ENCODE measurements at places on chromosomes 3 and 15. TPM values are rescaled to one million over a fixed set of nuclear protein-coding genes. Genes with fewer than 3 reads are reported as not detected.

Gene NR2E3
- 0.25 TPM for total RNA-seq

Gene NR2F2
- total RNA-seq: 182 TPM

Gene MYH15
- 0.14 TPM for total RNA-seq

Gene TMEM207
- not detected for total RNA-seq

Gene DNAH12
- total RNA-seq: 0.20 TPM

Gene LTF
- not detected for total RNA-seq

Gene GNAT1
- total RNA-seq: 0.78 TPM

Gene NANOGP8
- total RNA-seq: not detected

Gene SLC25A26
- total RNA-seq: 14.0 TPM

Gene CHMP2B
- 22.0 TPM for total RNA-seq

Gene GASK1A
- not detected for total RNA-seq

Gene FMN1
- 0.29 TPM for total RNA-seq

Gene TRH
- not detected for total RNA-seq

Gene CATSPER2
- total RNA-seq: 3.8 TPM

Gene TMC3
- total RNA-seq: not detected

Gene LYSMD2
- total RNA-seq: 8.0 TPM

Gene CPEB1
- not detected for total RNA-seq

Gene POTEB
- not detected for total RNA-seq
